ENCODE measurements at places on chromosomes 13 and 19. TPM values are rescaled to one million over a fixed set of nuclear protein-coding genes. Genes with fewer than 3 reads are reported as not detected.

The HSPB6 gene
- 492 TPM for total RNA-seq

DNA sequence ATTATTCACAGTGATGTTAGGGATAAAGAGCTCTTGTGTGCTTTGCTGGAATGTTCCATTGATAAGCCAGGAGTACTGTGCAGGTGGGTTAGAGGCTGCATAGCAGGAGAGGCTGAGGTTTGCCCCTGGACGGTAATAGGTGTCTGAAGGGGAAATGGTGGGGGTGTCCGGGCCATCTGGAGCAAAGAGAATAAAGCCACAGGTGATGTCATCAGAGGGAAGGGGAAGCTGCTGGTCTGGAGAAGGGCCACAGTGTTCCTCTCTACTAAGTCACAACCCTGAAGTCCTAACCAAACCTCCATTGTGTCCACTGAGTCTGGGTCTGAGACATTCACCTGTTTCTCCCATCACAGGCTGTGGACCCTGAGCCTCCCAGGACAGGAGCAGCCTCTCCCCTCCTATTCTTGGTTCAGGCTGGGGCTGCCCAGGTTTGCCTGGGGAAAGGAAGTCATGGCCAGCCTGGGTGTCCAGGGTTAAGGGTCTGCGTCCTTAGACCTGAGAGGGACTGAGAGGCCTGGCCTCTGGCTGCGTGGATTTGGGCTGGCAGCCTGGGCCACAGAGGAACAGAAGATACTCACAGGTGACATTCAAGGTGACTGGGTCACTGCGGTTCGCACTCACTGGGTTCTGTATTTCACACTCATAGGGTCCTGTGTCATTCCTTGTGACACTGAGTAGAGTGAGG is 6.8 kb downstream of the CEACAM1 start:
- no peak for DNase-seq

GRCh38 chr13:94330552-94331071 is 148.9 kb downstream of the DCT start:
- DNase-seq: no peak

GRCh38 chr13:31234729-31235128 is 35.0 kb downstream of the B3GLCT start:
- no peak for DNase-seq

DNA sequence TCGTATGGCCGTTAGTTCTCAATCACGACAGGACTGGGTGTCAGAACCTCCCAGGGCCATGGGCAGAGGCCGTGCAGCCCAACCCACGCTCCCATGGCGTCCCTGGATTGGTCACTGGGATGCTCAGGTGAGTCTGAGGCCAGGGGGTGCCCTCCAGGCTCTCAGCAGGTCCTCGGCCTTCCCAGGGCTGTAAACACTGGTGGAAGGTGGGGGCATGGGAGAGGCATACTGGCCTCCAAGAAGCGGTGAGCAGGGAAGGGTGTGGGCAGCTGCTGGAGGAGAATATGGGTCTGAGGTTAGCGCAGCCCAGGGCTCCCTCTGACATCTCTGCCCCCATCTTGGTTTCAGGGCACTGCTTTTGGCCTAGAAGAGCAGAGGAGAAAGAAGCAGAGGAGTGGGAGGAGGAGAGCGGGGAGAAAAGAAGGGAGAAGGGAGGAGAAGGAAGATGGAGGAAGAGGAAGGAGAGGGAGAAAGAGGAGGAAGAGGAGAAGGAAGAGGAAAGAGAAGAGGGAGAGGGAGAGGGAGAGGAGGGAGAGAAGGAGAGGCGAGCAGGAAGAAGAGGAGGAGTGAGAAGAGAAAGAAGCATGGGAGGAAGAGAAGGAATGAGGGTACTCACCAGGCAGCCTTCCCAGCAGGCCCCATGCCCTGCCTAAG is 62.3 kb downstream of the CEBPG start:
- DNase-seq: no peak

DNA sequence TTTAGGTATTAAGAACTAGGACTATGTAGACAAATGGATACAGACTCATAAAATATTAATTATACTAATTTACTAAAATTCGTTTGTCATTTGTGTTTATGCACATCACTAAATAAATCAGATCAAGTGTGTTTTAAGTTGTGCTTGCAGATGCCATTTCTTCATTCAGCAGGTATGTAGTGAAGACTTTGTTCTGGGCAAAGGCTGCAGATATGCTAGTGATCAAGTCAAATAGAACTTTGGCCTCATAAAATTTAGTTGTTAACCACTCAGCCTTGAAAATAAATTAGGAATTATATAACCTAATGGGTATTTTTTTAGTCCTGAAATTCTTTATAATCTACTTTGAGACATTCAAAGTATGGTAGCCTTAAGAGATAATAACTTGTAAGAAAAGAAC is 80.4 kb upstream of the TRPC4 start:
- DNase-seq: no peak
